ENCODE measurements at places on chromosomes 7 and 10. TPM values are rescaled to one million over a fixed set of nuclear protein-coding genes. Genes with fewer than 3 reads are reported as not detected.

The DIP2C gene
- polyA plus RNA-seq: 6.2 TPM

The POT1 gene
- 16.5 TPM for polyA plus RNA-seq

The OLAH gene
- polyA plus RNA-seq: 0.52 TPM

The TMEM140 gene
- 28.2 TPM for polyA plus RNA-seq

The AFAP1L2 gene
- polyA plus RNA-seq: 19.8 TPM

The EVX1 gene
- polyA plus RNA-seq: 0.62 TPM

The NRG3 gene
- polyA plus RNA-seq: 0.62 TPM

The CUZD1 gene
- 0.65 TPM for polyA plus RNA-seq

The LRRD1 gene
- polyA plus RNA-seq: not detected

The IKZF1 gene
- 0.52 TPM for polyA plus RNA-seq

The NODAL gene
- not detected for polyA plus RNA-seq

The HMX3 gene
- not detected for polyA plus RNA-seq

The SYCE1 gene
- polyA plus RNA-seq: 1.4 TPM

The VENTX gene
- 0.39 TPM for polyA plus RNA-seq
